ENCODE measurements at places on chromosomes 6 and 20.
A peak's percentile ranks its signal among the peaks of the same experiment; 100 is the strongest.

- H3K36me3 ChIP-seq = no peaks in the 10 kb centered on the region
- no peaks in the 10 kb centered on the region for H3K27me3 ChIP-seq
- H3K4me1 ChIP-seq = no peaks in the 10 kb centered on the region
- no peak overlapping the region for H3K27ac ChIP-seq
Observed at GRCh38 chr20:23187751-23188150, 101.6 kb upstream of the CD93 start.

DNA sequence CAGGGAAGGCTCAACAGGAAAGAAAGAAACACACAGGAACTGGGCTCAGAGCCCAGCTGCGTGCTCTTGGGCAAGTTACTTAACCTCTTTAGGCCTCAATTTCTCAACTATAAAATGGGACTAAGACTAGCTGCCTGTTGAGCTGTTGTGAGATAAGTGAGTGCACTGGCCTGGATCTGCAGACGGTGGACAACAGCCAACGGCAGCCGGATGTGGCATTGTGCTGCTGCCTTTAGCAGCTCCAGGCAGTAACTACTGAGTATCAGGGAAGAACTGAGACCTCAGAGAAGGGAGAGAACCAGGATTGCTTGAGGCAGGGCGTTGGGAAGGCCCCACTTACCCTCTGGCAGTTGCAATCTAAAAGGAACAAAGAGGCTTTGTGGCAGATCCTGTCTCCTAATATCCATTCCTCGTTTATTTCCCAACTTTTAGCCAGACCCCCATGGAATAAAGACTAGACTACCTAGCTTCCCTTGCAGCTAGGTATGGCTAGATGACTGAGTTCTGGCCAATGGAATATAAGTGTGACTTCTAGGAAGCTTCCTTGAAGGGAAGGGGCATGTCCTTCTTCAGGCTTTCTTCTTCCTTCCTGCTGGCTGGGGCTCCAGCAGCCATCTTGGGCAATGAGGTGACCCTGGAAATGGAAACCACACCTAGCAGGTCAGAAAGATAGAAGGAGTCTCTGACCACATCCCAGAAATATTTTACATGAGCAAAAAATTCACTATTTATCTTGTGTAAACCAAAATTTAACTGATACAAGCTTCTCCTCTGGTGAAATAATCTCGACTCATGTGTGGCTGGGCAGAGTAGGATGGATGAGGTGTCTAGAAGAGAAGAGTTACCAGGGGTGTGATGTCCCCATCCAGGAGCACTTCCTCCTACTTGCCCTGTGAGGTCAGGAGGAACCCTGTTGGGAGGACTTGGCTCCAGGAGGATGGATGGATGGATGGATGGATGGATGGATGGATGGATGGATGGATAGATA lies 67.6 kb downstream of the MRPL14 start:
- H3K4me3 ChIP-seq = peak overlapping the region; percentile 56
- H3K36me3 ChIP-seq = no peaks in the 10 kb centered on the region
- DNase-seq = no peak
- no peaks in the 10 kb centered on the region for H3K27me3 ChIP-seq

- no peak overlapping the region for H3K4me3 ChIP-seq
- no peaks in the 10 kb centered on the region for H3K4me1 ChIP-seq
- no peak for DNase-seq
- no peak overlapping the region for H3K27ac ChIP-seq
- no peaks in the 10 kb centered on the region for H3K36me3 ChIP-seq
Observed at GRCh38 chr6:42025845-42026243, 24.5 kb upstream of the TAF8 start.

DNA sequence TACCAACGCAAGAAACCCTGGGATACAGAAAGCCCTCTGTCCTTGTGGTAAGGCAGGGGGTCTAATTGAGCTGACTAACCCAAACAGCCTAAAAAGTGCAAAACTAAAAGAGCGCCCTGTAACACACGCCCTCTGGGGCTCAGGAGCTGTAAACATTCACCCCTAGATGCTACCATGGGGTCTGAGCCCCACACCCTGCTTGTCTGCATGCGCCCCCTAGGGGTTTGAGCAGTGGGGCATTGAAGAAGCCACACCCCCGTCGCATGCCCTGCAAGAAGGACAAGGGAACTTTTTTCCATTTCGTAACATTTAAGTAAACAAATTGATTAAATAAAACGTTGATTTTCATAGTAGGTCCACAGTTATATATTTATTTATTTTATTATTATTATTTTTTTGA lies 616.9 kb upstream of the MAN1A1 start:
- no peak for DNase-seq
- H3K27ac ChIP-seq = no peak overlapping the region
- H3K4me1 ChIP-seq = no peaks in the 10 kb centered on the region
- H3K36me3 ChIP-seq = no peaks in the 10 kb centered on the region
- H3K4me3 ChIP-seq = no peak overlapping the region

DNA sequence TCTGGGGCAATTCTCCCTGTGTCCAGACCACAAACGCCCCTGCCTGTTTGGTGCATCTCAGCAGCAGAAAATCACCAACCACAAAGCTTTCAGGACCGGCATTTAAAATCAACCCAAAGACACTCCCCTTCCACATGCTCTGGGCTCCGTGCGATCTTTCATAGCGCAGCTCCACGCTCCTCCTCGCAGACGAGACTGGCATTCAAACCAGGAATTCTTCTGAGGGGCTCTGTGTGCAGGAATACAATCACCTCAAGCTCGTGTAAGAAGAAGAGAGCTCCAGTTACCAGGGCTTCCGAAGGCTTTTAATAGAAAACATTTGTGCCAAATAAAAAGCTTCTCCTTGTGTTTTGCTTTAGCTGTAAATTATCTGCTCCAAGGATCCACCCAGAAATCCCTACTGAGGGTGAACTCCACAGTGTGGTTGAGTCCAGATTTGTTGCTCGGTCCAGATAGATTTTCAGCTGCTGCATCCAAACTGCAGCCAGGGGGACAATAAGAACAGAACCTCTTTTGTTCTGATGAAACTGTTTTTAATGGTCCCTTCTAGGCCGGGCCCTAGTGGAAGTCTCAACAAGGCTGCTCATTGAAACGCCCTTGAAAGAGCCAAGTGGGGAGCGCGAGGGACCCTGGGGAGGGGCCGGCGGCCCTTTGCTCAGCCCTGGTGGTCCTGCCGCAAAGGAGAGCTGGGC lies 16.4 kb upstream of the BMP7 start:
- no peaks in the 10 kb centered on the region for H3K36me3 ChIP-seq
- H3K4me1 ChIP-seq = no peaks in the 10 kb centered on the region
- H3K4me3 ChIP-seq = no peak overlapping the region
- no peak overlapping the region for H3K27ac ChIP-seq
- no peak for DNase-seq
